ENCODE measurements at places on chromosomes 2 and 18.
A peak's percentile ranks its signal among the peaks of the same experiment; 100 is the strongest.

DNA sequence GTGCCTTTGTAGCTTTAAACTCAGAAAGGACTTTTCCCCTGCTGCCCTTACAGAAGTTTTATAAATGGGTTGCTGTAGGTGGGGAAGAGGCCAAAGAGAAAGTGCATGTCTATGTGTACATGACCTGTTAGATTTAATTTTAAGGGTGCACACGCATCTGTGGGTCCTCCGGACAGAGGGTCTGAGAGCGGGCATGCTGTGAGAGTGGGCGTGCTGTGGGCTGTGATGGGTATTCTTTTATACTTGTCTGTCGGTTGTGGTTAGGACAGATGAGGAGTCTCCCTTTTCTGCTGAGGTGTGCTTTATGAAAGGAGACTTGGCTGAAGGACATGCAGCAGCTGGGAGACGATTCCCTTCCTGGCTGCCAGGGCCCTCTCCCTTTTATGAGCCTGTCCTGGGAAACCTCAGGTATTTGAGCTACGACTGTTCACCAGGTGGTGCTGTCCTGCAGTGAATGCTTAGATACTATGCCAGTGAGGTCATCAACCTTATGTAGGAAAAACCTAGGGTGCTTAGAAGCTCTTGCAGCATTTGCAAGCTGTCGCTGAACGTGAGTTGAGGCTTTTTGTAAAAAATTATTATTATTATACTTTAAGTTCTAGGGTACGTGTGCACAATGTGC, 67.5 kb downstream of the TANC1 start:
- DNase-seq = peak; percentile 60

GRCh38 chr2:216695401-216695821, at the start of gene IGFBP5:
TSS of gene IGFBP5 (minus strand) at chr2:216695549. CDS start at chr2:216694775, 774 bp downstream.
- peak; percentile 48 for DNase-seq

DNA sequence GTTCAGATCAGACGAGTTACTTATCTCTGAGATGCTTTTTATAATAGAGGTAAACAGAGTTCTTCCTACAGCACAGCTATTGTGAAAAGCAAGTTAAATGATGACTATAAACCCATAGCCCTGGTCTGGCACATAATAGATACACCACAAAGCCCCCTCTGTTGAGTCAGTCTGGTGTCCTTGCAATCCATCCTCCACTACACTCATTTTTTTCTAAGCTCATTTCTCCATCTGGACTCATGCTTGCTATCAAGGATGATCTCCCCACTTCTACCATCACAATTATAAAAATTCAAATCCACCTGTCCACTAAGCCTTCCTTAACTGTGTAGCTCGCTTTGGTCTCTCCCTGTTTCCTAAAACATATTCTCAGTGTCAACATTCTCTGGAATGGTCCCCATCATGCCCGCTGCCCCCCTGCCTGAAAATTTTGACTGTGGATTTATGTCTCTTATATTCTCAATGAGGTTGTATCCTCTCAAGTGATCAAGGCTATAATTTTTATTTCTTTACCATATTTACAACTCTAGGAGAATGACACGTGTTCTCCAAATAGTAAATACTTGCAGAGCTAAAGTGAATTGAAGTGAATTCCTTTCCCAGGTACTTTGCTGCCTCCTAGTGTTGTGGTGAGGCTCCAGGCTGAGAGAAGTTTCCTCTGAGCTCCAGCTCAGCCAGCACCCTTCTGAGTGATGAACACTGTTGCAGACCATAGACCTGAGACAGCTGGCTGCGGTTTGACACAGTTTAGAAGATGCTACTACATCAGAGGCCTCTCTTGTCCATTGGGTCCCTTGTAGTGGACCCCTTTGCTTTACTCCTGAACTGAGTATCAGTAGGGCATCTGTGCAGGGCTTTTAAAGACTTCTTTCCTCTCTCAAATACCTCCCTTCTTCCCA, 108.7 kb downstream of the DPP10 start:
- peak; percentile 47 for DNase-seq

- DNase-seq = no peak
These were observed 17.9 kb downstream of the DNAH6 start for GRCh38 chr2:84534225-84534624.

- DNase-seq = no peak
These were observed 70.5 kb downstream of the CSRNP3 start for GRCh38 chr2:165539985-165540384.

GRCh38 chr18:47746615-47747014, 183.8 kb downstream of the SMAD2 start:
- DNase-seq = peak; percentile 8

GRCh38 chr2:84807063-84807485, 73.8 kb downstream of the TRABD2A start:
- DNase-seq = no peak

- DNase-seq = no peak
These were observed 580.6 kb downstream of the THSD7B start for GRCh38 chr2:137345994-137346393.

- DNase-seq = no peak
These were observed 340.8 kb upstream of the SPHKAP start for GRCh38 chr2:228522276-228522675.

GRCh38 chr2:10931710-10932255, 20.0 kb downstream of the KCNF1 start:
- DNase-seq = no peak

DNA sequence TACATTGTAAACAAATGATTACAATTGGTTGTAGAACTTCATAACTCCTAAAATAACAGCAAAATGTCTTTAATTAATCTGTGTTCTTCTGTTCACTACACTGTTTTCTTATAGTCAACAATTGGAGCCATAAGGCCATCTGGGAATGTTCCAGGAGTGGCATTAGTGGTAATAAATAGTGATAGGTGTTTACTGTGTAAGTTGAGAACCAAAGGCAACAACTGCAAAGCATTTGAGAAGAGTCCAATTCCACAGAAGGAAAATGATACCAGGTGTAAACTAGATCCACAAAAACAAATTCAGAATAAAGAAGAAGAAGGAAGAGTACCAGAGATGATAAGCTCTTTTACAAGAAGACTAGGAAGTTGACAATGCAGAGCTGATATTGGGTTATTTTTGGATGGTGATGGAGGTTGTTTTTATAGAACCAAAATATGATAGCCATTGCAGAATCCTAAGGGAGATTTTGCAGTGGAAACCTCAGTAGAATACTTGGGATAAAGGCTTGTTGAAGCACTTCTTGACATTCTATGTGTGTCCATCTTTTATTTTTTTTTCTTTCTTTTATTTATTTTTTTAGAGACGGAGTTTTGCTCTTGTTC, 52.9 kb downstream of the ANTXR1 start:
- DNase-seq = no peak

DNA sequence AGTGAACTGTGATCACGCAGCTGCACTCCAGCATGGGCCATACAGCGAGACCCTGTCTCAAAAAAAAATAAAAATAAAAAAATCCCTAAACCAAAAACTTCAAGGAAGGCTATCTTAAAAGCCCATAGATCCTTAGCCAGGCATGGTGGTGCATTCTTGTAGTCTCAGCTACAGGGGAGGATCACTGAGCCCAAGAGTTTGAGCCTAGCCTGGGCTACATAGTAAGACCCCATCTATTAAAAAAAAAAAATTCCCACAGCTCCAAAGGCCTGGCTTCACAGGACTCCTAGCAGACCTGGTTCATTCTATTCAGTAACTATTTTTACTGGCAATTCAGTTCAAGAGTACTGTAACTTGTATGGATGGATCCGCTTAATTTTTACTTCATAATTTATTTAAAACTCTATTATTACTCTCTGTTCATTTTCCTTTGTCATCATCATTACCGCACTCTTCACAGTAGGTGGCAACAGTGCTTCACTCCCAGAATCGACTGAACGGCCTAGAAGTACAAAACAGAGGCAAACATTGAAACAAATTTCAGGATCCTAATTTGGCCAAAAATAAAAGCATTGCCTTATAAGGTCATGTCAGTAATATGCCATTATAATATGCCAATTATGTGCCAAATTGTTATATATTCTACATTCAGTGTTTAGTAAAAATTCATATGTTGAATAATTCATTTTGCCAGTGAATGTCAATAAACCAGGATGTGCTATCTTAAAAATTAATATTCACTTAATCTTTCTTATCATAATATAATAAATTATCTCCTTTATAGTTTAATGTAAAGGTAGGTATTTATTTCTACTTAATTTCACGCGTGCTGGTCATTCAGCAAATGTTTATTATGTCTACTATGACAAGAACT, 14.3 kb upstream of the STAM2 start:
- DNase-seq = peak; percentile 61

DNA sequence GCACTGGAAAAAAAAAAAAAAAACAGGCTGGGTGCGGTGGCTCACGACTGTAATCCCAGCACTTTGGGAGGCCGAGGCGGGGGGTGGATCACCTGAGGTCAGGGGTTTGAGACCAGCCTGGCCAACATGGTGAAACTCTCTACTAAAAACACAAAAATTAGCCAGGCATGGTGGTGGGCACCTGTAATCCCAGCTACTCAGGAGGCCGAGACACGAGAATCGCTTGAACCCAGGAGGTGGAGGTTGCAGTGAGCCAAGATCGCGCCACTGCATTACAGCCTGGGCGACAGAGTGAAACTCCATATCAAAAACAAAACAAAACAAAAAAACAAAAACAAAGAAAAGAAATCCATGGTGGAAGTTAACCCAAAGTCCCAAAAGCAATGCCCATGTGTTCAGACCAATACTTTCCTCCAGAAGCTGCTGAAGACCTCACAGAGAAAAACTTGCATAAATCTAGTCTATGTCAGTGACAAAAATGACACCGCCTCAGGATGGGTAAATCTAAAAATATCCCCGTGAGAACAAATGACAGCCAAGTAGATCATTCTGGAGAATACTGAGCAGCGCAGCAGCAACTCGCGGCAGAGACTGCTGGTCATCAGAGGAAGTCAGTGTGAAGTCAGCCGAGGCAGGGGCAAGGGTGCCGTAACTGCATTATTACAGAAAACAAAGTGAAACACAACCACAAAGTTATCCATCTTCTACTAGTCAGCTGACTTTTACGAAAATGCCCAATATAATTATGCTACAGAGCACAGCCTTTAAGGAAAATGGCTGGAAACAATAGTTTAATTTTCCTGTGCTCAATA, 41.0 kb downstream of the LPIN2 start:
- DNase-seq = no peak

DNA sequence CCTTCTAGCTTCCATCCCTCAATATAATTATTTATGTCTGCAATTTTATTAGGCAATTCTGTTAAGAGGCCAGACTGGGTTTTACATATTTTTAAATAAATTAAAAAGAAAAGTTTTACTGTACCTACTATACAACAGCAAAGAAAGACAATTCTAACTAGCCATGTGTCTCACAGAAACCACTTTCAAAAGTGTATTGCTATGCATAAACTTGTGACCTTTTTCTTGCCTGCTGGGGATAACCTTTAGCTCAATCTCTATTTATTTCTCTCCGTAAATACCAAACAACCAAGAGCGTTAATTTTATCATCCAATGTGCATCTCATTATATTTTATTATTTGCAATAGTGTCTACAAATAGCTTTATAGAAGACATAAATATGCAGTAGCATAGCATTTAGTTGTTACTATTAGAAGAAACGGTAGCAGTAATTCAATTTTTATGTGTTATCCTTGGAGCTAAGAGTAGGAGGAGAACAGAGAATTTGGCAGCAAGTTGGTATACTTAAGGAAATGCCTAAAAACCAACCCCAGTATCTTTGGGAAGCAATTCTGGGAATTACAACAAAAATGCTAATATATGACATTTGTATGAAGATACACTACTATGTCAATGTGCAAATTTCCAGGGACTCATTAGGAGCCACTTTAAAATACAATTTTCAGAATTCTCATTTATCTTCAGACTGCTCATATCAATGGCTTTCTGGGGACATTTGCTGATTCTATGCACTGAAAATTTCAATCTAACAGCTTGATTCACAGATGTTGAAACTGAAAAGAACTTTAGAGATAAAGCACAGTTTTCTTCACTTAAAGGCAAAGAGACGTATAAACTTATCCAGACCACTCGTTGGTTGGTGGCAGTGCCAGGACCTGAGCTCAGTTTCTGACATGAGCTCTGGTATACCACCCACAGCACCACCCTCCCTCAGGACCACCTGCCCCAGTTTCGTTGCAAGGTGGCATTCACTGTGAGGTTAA, 23.0 kb upstream of the RTN4 start:
- no peak for DNase-seq

DNA sequence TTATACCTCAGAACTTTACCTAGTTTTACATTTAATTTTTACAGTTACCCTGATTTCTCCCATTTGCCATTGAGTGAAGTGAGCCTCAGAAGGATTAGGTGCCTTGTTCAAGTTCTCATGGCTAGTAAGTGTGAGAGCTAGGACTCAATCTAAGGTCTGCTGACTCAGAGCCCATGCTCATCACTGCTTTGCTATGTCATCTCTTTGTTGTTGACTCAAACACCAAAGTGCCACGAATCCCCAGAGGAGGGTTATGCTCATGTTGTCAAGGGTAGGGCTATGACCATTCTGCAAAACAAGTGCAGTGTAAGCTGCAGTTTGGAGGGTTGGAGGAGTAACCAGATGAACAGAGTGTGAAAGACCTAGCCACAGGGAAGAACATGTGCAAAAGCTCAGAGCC, 185.4 kb upstream of the SKOR2 start:
- DNase-seq = no peak

DNA sequence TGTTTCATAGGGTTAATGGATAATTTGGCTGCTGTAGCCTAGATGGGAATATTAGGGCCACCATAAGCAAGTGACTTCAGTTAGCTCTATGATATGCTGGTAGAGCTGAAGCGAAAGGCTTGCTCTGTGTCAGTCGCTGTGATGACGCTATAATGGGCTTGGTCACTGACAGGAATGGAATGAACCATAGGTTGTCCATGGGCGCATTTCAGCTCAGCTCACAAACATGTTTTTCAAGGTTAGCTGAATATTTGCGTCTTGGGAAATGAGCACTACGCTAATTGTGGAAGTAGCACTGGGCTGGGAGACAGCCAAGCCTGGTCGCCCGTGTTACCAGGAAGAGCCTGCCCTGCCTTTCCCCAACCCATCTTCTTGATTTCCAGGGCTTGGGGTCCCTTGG, 3.2 kb upstream of the MYO7B start:
- no peak for DNase-seq

- no peak for DNase-seq
These were observed 29.9 kb upstream of the ALKAL2 start for GRCh38 chr2:317501-318424.

DNA sequence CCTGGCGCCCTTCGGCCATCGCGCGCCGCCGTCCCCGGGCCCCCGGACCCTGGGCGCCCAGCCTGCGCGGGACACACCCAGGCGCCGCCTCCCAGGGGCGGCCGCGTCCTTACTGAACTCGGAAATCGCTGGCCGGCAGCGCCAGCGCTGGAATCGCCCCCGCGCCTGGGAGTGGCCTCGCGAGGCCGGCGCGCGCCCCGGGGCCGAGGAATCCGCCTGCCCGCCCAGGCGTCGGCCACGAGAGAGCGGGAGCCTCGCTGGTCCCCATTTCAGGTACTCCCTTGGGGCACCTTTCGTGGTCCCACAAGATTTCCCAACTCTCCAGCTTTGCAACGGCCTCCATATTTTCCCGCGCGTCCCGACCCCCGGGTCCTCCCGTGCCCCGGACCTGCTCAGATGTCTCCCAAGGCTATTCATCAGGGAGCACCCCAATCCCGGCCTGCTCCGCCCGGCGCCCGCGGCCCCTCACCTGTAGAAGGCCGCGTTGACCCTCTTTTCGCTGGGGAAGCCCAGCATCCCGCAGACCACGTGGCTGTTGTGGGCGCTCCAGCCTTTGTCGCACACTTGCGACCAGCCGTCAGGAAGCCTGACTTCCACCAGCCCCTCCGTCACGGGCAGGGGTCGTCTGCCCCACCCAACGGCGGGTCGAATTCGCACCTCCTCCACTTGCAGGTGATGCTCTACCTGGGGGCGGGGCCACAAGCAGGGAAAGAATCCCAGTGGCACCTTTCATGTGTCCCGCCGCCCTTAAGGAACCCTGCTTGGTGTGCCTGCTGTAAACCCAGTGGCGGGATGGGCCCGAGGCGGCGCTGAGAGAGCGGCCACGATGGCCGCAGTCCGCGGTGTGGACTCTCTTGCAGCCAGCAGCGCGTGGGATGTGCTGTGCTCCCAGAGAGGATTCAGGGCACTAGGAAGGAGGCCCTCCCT, 4.6 kb downstream of the LOXL3 start:
- DNase-seq = peak; percentile 77
